Activated naive CD8-positive, alpha-beta T cell treated with anti-CD3 and anti-CD28 coated beads, Interleukin-2, amount 50 U/mL, for 24 hours (primary cell): ENCODE measurements at places on chromosomes 1 and 21.

DNA sequence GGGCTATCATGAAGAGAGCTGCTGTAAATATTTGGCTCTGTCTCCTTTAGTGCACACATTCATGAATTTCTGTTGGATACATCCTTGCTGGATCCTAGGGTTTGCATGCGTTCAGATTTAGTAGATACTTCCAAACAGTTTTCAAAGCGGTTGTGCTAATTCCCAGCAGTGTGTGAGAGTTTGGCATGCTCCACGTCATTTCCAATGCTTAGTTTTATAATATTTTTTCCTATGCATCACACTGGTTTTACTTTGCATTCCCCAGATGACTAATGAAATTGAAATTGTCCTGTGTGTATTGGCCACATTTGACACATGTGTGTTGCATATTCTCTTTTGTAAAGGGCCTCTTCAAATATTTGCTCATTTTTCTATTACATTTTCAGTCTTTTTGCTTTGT lies 18.5 kb upstream of the AADACL3 start:
- no peak for DNase-seq

DNA sequence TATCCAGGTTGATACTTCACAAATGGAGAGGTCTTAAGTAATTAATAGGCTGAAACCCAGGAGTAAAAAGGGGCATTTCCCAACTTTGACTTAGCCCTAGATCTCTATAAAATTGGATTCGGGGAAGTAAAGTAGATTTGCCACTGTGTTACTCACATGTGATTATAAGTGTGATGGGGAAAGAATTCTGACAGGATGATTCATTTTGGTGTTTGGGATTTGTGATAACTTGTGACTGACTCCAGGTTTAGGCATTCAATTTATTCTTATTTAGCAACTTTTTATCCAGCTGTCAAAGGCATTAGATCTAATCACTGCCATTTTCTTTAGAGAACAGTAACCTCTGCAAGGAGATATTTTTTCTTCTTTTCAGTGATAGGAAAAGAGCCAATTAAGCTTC lies 175.5 kb downstream of the ASTN1 start:
- no peak for DNase-seq

DNA sequence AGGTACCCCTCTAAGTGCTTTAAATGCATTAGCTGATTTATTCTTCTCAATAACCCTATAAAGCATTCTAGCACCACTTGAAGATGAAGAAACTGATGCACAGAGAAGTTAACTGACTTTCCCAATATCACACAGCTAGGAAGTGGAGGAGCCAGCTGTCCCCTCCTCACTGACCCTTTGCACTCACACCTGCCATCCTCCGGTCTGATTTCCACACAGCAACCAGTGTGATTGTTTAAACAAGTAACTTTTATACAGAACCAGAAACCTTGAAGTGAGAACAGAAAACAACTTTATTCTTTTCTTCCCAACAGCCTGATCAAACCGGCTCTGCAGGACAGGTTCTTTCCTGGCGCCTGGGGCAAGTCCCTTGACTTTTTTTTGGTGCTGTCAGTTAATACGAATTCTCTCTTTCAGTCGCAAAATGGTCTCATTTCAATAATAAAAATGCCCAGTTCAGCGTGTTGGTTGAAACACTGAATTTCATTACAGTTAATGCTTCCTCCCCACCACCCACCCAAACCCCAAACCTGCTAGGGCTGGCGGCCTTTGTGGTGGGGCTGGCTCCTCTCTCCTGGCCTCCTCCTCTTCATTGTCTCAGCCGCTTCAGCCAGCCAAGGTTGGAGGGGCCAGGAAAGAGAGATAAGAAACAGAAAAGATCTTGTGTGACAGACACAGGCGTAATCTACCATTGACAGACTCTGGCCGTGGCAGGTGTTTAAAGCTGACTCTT lies 26.4 kb upstream of the EEIG2 start:
- DNase-seq = peak; percentile 14

- DNase-seq = no peak
Observed at GRCh38 chr1:152967201-152967600, 3.2 kb upstream of the SPRR4 start.
